ENCODE measurements at places on chromosomes 2 and 18.

DNA sequence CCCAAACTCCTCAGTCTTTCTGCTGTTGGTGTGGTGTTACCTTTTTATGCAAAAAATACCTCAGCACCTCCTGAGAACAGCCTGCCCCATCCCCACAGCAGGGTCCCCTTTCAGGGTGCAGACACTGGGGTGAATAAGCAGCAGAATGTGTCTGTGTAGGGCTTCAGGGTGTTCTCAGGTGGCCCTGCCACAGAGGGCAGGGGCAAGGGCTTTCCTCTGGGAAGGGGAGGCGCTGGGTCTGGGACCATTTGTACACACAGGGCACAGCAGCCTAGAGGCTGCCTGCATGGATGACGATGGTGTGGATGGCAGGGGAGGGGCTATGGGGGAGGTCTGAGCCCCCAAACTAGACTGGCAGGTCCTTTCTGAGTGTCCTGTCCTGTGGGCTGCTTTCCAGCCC lies 2.6 kb downstream of the HAAO start:
- DNase-seq, result no peak

DNA sequence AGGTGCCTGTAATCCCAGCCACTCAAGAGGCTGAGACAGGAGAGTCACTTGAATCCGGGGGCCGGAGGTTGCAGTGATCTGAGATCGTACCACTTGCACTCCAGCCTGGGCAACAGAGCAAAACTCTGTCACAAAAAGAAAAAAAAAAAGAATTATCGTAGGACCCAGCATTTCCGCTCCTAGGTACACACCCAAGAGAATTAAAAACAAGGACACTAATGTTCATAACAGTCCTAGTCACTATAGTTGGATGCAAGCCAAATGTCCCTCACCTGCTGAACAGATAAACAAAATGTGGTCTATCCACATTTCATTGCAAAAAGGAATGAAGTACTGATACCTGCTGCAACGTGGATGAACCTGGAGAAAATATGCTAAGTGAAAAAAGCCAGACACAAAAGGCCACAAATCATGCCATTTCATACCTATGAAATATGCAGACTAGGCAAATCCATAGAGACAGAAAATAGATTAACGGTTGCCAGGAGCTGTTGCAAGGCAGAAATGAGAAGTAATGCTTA lies 21.2 kb downstream of the ADRA2B start:
- DNase-seq, result no peak

- DNase-seq, result no peak
These were observed 98.8 kb downstream of the KLF7 start for GRCh38 chr2:207066791-207067460.

DNA sequence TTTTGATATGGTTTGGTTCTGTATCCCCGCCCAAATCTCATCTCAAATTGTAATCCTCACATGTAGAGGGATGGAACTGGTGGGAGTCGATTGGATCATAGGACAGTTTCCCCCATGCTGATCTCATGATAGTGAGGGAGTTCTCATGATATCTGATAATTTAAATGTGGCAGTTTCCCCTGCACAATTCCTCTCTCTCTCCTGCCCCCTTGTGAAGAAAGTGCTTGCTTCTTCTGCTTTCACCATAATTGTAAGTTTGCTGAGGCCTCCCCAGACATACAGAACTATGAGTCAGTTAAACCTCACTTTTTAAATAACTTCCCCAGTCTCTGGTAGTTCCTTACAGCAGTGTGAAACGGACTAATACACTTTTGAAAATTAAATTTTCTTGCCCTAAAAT lies 12.3 kb upstream of the KCNJ3 start:
- DNase-seq, result no peak

DNA sequence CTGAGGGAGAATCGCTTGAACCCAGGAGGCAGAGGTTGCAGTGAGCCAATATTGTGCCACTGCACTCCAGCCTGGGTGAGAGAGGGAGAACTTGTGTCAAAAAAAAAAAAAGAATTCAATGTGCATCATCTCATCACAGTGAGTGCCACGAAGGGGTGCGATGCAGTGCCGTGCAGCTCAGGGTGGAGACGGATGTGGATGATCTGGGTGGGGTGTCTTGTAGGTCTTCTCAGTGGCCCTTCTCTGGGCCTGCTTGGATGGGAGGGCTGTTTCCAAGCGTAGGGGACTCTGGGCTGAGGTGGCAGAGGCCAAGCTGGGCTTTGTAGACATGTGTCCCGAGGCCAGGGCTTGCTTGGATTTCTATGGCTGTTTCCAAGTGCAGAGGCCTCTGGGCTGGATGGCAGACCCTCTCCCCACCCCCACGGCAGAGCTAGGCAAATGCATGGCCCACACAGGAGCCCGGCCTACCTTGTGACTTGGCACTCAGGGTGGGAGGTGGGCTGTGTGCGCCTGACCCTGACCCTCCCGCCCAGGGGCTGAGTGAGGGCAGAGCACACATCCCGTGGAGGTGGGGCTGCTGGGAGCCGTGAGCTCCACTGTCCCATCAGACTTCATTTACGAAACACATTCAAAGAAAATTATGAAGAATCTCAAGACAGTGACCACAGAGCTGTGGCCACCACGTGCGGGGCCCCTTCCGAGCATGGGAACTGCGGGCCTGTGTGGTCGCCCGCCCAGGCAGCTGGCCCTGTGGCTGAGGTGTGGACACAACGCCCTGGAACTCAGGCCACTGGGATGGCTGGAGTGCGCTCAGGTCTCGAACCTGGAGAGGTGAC lies 76.4 kb downstream of the ASB1 start:
- DNase-seq, result no peak

GRCh38 chr2:220985561-220985960 lies 586.5 kb downstream of the EPHA4 start:
- no peak for DNase-seq

GRCh38 chr2:126995621-126996377 lies 97.1 kb downstream of the TEX51 start:
- no peak for DNase-seq

- no peak for DNase-seq
These were observed 20.9 kb downstream of the ITGAV start for GRCh38 chr2:186610785-186611184.

GRCh38 chr2:184363213-184363612 lies 235.1 kb upstream of the ZNF804A start:
- peak; percentile 68 for DNase-seq

DNA sequence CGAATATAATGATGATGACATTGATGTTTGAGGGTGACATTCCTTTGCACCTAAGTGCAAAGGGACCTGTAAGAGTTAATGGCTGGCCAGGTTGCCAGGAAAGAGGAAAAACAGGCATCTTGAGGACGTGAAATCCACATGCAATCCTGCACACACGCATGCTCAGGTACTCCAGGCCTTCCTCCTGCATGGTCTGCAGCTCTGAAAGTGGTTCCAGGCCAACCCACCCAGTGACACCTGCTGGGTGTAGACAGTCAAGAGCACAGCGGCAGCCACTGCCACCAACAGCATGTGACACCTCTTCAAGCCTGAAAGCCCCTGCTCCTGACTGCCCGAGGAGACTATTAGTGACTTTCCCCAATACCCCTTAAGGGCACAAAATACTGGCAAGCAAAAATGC lies 101.6 kb downstream of the PIEZO2 start:
- DNase-seq, result no peak

DNA sequence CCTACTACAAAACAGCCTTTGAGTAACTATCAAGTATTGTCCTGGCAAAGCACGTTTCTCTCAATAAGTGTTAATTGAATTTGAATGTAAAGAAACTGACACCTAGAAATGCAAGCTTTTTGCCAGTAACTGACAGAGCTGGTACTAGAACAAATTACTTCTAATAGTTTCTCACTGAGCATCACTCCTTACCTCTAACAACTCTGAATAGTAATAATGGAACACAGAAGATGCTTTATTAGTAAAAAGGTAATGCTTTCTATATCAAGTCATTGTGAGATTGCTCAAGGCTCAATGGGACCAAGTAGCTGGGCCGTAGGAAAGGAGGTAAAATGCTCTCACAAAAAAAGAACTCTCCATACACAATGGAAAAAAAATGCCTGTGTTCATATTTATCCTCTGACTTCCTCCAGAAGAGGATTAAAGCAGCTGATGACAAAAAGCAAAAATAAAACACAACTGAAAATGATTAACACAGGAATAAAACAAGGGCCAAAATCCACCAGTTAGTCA lies 11.8 kb downstream of the RASGRP3 start:
- DNase-seq, result no peak

DNA sequence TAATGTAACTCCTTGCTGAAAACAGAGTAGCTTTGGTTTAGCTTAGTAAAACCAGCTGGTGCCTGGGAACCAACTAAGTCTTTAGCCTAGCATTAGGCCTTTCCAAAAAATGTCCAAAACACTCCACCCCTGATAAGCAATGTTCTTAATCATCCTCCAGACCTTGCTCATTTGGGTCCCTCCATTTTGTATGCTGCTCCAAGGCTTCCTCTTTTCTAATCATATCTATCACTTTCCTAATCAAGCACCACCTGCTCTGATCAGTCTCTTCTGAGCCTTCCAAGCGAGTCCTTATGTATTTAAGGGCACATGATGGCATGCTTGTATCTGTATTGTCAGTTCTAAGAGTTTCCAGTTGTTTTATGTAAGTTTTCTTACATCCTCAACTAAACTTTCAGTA lies 23.6 kb downstream of the THADA start:
- no peak for DNase-seq
